ENCODE measurements at places on chromosomes 6 and 20.

GRCh38 chr6:131724114-131724513 lies 13.3 kb upstream of the CTAGE9 start:
- no peak for DNase-seq

GRCh38 chr6:71524201-71524600 lies 235.6 kb downstream of the OGFRL1 start:
- no peak for DNase-seq

- DNase-seq, result no peak
Measured at GRCh38 chr6:156905801-156906200, 128.6 kb downstream of the ARID1B start.

DNA sequence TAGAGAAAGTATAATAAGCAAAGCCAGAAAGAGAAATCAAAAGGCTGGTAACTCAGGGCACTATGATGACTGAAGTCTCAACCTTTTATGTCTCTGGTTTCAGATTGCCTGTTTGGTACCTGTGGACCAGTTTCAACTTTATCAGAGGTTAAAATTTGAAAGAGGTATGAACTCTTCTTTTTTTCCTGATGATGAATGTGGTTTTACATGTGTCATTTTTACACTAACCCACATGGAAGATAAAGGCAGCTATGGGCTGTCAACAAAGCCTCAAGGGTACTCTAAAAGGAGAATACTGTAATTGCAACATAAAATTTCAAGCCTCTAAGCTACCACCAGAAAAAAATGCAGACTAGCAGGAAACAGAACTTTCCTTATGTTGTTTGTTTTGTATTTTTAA lies 52.4 kb downstream of the RNF144B start:
- no peak for DNase-seq

- no peak for DNase-seq
Measured at GRCh38 chr20:36274181-36274841, 31.8 kb upstream of the DLGAP4 start.

Data from activated CD8-positive, alpha-beta memory T cell treated with anti-CD3 and anti-CD28 coated beads for 1 hour (primary cell).